Pons (tissue), 1 donor: ENCODE measurements at places on chromosomes 7 and 10.
A peak's percentile ranks its signal among the peaks of the same experiment; 100 is the strongest.

- no peak for DNase-seq
Measured at GRCh38 chr10:15485684-15486316, 114.7 kb upstream of the FAM171A1 start.

DNA sequence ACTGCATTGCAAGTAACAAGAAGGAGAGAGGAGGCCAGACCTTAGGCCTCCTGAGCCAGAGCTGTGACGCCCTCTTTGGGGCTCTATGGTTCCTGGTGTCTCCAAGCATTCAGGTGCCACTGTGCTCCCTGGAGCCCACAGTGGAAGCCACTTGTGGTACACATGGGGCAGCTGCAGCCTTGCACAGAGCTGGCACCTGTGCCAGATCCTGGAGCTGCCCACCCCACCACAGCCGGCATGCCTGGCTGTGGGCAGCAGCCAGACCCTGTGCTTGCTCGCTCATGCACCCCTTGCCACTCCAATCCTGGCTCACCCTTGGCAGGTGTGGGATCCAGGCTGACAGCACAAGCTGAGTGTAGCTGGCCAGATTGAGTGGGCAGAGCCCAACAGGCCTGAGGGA is 173.8 kb upstream of the SMIM30 start:
- DNase-seq = no peak

DNA sequence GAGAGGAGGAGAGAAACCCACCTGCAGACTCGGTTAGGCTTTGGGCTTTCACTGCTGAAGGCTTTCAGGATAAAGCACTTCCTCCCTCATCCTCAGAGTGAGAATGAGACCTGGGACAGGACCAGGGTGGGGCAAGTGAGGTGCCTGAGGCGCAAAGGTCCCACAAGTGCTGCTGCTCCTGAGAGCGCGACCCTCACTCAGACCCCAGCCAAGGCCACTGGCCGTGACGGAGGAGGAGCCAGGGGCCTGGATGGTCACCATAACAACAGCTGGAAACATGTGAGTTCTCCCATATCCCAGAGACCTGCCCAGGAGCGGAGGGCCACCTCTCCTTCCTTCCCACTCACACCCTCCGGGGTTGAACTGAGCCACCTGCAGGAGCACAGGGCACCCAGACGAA is 46.9 kb upstream of the MKRN1 start:
- DNase-seq = no peak

- DNase-seq = no peak
Measured at GRCh38 chr10:5387169-5387568, 17.5 kb downstream of the TUBAL3 start.

DNA sequence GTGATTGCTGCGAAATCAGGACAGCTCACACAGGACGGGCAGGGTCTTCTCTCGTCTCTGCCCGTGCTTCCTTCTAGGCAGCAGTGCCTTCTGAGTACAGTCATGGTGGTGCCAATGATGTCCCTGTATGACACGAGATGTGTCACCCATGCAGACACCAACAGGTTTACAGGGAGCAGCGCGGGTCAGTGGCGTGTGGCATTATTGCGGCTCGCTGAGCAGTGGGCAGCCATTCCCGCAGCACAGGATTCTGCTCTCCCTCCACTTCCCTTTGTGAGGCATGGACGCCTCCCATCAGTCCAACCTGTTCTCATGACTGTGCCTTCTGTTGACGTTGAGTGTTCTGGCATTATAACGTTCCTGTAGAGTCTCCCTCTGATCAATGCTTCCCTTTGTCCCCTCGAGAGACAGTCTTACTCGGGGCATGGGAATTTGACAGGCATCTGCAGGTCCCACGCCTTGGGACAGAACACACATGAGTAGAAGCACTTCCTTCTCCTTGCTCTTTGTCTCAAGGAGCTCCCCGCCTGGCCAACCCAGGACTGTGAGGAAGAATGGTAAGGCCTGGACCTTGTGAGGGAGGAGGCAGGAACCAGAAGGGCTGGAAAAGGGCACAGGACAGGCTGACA is 219.5 kb downstream of the PAXIP1 start:
- peak; percentile 51 for DNase-seq

GRCh38 chr7:8387551-8388256 is 45.7 kb upstream of the NXPH1 start:
- peak; percentile 98 for DNase-seq

DNA sequence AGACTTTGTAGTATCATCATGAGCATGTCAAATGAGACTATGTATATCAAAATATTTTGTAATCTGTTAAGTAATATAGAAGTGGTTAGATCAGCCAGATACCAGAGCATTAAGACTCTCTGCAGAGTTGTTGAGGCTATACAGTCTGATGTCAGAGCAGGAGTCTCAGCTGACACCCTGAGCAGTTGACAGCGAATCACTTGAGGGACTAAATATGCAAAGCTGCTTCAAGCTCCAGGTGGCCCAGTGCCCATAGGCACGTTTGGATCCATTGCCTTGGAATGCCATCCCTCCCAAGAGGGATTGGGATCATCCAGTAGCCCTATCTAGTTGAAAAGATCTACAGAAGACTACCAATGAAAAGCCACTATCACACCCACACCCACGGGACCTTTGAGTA is 210.2 kb downstream of the TAX1BP1 start:
- no peak for DNase-seq

GRCh38 chr10:123236126-123236525 is 81.9 kb downstream of the BUB3 start:
- no peak for DNase-seq

DNA sequence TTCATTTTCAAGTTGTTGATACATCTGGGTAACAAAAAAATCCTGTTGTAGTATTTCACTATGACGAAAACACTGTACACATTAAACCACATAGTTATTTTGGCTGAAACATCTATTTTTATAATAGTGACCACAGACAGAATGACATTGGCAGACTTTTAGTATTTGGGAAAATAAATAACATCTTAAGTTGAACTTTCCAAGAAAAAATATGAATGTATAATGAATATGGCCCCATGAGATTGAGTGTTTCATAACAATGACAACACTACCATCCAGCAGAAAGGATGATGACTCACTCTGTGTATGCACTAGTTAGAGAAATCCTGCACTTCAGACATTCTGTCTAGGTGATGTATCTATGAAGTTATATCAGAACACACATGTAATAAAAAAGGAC is 118.1 kb downstream of the SEMA3D start:
- DNase-seq = no peak

GRCh38 chr7:22542669-22543068 is 42.7 kb upstream of the STEAP1B start:
- DNase-seq = no peak

GRCh38 chr7:114988026-114988425 is 66.1 kb downstream of the MDFIC start:
- no peak for DNase-seq

DNA sequence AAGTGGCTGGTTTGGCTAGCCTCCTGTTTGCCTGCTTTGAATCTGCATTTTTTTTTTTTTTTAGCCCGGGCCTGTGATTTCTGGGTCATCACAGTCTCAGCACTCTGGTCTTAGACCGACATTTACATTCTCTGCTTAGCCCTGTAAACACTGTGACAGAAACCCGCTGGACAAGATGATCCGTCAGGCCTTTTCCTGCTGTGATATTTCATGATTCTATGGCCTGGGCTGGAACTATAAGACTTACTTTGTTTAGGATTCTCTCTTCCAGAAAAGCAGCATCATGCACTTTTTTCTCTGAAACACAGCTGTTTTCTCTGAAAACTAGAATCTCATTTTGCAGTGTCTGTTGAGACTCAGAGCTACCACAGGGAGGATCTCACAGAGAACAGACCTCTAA is 705.5 kb downstream of the GRID1 start:
- DNase-seq = peak; percentile 51

DNA sequence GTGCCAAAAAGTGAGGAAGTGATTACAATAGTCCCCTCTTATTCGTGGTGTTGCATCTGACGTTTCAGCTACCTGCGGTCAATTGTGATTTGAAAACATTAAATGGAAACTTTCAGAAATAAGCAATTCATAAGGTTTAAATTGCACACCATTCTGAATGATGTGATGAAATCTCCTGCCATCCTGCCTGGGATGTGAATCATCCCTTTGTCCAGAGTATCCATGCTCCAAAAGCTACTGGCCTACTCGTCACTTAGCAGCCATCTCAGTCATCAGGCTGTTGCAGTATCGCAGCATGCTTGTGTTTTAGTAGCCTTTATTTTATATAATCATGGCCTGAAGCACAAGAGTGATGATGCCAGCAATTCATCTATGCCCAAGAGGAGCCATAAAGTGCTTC is 97.7 kb upstream of the CDCA7L start:
- DNase-seq = no peak
